ENCODE measurements at places on chromosomes 5 and 9. TPM values are rescaled to one million over a fixed set of nuclear protein-coding genes. Genes with fewer than 3 reads are reported as not detected.

DNA sequence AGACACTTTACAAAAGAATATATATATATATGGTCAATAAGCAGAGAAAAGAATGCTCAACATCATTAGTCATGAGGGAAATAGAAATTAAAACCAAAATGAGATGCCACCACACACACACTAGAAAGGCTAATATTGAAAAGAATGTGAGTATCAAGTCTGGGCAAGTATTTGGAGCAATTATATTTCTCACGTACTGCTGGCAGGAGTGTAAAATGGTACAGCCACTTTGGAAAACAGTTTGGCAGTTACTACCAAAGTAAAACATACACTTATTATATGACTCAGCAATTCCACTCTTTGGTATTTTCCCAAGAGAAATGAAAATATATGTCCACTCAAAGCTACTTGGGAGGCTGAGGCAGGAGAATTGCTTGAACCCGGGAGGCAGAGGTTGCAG lies 29.8 kb downstream of the NEUROG1 start:
- no peak for DNase-seq

DNA sequence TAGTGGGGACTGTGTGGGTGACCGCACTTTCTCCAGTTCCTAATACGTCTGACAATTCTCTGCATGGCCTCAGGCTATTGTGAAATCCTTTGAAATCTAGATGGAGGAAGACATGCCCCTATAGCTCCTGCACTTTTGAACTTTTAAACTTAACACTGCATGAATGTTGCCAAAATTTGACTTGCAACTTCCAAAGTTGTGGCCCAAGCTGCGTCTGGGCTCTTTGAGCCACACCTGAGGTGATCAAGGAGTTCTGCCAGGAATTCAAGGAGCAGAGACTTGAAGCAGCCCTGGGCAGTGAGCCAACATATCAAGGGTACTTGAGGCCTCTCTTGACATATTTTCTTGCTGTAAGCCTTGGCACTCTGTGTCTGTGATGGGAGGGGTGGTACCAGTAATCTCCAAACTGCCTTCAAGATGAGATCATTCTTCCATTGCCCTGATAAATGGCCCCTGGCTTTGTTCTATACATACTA lies 1336.1 kb upstream of the CDH9 start:
- no peak for DNase-seq

- DNase-seq = no peak
Observed at GRCh38 chr5:83528439-83528769, 56.9 kb downstream of the VCAN start.

- no peak for DNase-seq
Observed at GRCh38 chr5:58497921-58498320, 6.7 kb downstream of the GAPT start.

The IRX2 gene
- 0.45 TPM for total RNA-seq

The C6 gene
- total RNA-seq = 6.8 TPM
